ENCODE measurements at places on chromosomes 2 and 18.

DNA sequence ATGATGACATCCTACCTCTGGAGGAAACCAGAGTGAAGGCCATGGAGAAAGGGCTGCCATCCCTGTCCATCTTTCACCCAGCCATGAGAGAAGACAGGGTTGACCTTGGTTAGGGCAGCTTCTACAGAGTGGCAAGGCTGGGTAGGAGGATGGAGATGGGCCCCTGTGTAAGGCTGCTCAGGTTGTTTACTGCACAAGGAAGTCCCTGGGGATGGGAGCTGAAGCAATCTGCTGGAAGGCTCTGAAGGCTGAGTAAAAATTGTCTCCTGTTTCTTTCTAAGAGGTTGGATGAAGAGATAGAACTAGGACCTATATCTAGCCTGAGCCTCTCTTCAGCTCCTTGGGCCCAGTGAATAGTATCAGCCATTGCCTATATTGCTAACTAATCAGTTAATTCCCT is 14.4 kb downstream of the ELMOD3 start:
- no peak for DNase-seq

DNA sequence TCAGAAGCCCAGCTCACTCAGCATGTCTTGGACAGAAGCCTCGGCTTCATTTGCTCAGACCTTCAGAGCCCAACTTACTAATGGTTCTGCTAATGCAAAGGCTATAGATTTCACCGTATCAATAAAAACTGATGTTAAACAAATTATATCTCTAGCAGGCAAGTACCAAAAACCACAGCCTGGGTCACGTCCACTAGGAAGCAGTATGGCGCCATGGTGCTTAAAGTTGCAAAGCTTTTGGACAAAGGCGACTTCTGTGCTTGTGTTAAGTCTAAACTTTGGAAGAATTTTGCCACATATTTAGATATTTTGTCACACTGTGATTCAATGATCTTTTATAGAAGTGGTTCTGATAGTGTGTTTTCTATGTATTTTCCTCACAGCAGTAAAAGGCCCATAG is 276.8 kb upstream of the PARD3B start:
- DNase-seq, result no peak

- DNase-seq, result no peak
Observed at GRCh38 chr2:2243666-2244065, 87.4 kb downstream of the MYT1L start.

- no peak for DNase-seq
Observed at GRCh38 chr18:46756025-46756558, 761 bp downstream of the ST8SIA5 start.

- DNase-seq, result no peak
Observed at GRCh38 chr2:237593596-237594320, 3.2 kb upstream of the RAB17 start.

All from D721Med (cell line).